ENCODE measurements at places on chromosomes 5 and 9.

DNA sequence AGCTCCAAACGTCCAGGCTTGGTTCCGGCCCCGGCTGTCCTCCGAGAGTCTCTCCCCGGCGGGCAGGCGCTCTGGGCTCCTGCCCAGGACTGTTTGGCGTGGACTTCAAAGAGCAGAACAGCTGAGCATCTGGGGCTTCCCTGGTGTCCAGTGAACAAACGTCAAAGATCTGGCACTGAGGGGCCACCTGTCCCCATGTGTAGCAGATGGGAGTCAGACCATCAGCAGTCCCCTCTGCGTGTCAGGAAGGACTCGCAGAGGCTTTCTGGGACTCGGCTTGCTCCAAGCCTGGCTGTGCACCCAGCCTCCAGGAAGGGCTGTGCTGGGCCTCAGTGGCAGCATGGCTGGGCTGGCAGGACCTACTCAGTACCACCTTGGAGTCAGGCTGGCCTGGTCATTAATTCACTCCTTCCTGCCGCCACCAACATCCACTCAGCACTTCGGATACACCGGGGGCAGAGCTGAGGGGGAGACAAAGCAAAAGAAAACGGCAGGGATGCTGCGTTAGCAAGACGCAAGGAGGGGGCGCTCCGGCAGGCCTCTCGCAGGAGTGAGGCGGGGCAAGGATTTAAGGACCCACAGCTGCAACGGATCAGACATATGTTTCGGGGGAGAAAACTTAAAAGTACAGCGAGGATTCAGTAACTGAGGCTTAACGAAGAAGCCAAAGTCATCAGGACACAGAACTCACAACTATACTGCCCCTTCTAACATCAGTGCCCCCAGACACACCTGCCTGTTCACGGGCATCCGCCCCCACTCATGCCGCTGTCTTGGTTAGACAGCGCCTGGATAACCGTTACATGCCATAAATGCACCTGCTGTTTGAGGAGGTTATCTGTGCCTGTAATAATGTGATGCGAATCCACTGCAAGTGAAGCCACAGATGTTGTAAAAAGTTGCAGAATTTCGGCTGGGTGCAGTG is 164.5 kb upstream of the PHYKPL start:
- no peak for DNase-seq

- DNase-seq, result no peak
These were observed 218.1 kb upstream of the S1PR3 start for GRCh38 chr9:88773126-88773525.

DNA sequence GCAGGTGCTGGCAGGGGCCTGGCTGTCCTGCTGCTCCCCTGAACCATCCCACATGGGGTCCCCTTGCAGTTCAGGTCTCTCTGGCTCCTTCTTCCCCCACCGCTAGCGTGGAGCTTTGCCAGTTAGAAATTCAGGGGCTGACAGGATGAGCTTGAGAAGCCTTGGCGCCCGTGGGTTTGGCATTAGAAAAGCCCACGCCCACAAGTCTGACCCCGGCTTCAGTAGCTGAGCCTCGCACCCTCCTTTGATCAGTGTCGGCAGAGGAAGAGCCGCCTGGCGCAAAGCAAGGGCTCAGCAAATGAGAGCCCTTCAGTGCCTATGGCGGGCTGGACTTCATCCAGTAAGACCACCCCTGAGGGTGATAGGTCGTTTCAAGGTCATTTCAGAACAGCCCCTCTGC is 30.1 kb upstream of the NCS1 start:
- DNase-seq, result no peak

- no peak for DNase-seq
These were observed 129.7 kb downstream of the ADAMTS2 start for GRCh38 chr5:179215576-179215975.

- no peak for DNase-seq
These were observed 900.0 kb upstream of the CDH10 start for GRCh38 chr5:25544652-25545249.

DNA sequence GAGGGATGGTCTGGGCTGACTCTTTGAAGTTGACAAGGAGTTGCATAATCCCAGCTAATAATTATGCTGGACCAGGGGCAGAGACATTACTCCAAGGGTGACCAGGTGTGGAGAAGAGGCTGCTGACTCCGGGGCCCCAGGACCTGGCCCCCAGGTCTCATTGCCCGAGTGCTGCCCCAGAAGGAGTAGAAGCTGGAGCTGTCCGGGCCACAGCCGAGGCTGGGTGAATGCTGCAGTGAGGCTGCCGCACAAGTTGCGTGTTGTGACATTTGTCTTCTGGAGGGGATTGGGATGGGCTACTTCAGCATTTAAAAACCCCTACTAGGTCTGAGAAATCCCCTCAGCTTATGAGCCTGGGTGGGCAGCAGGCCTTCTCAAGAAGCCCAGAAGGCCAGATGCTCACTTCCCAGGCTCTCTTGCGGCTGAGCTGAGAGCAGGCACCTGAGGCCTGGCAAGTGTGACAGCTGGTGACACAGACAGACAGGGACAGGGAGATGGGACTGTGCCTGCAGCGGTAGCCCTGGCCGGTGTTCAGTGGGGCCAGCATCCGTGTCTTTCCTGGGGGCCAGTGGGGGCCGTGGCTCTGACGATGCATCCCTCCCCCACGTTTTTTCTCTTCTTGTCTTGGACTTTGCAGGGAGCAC is 122.8 kb downstream of the KCNIP1 start:
- DNase-seq, result no peak
